Amygdala (tissue), 56 donors: ENCODE measurements at places on chromosomes 13 and 19.

GRCh38 chr13:59842507-59842906 is 321.2 kb downstream of the DIAPH3 start:
- DNase-seq = no peak

- no peak for DNase-seq
These were observed 231.6 kb upstream of the IRS2 start for GRCh38 chr13:110018009-110018408.

DNA sequence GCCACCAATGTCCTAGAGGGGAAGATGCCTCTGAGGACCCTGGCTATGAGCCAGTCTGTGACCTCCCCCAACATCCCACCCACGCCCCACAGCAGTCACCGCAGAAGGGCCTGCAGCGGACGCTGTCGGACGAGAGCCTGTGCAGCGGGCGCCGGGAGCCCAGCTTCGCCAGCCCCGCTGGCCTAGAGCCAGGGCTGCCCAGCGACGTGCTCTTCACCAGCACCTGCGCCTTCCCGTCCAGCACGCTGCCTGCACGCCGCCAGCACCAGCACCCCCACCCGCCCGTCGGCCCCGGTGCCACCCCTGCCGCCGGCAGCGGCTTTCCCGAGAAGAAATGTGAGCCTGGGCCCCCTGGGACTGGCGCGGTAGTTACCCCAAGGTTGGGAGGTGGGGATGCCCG is 30.6 kb downstream of the DPF1 start:
- no peak for DNase-seq

GRCh38 chr19:40831502-40832430 is 18.5 kb downstream of the CYP2A6 start:
- DNase-seq = no peak

DNA sequence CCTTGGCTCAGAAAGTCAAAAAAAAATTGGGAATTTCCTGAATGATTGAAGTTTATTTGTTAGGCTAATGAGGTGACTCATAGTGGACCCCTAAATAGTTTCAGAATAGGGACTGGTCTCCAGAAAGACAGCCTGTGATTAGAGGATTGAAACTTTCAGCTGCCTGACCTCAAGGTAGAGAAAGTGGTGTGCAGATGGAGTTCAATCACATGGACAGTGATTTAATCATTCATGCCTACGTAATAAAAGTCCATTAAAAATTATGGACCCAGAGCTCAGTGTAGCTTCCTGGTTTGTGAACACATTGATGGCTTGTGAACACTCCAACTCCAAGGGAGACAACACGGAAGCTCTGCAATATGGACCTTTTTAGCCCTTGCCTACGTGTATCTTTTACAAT is 533.2 kb upstream of the PCDH9 start:
- DNase-seq = no peak
